ENCODE measurements at places on chromosomes 3 and 15.

DNA sequence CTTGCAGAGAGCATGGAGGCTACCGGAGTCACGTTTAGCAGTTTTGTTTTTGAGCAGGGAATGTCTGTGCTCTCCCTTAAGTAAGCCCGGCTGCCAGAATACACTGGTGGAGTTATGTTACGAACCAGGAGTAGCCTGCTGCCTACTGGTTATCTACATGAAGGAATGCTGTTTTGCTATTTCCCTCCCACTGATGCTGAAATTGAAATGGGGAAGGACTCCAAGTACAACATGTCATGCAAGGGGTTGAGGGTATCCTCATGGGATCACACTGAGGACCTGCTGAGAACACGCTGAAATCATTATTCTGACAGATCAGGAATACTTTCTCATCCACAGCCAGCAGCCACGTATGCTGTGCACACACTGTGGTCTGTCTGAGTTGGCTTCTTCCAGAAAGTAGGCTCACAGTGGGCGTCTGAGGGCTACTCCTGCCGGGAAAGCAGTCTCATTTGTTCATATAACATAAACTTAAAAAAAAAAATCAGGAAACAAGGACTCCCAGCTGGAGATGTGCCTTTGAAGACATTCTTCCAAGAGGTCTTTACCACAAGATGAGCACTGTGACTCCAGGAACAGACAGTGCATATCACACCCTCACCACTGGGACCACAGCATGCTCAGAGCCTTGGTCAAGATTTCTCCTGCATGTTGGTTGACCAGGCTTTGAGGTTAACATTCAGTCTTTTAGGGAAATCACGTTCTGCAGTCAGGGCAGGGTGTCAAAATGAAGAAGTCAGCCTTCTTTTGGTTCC, 300.4 kb upstream of the RASGRP1 start:
- DNase-seq, result no peak

DNA sequence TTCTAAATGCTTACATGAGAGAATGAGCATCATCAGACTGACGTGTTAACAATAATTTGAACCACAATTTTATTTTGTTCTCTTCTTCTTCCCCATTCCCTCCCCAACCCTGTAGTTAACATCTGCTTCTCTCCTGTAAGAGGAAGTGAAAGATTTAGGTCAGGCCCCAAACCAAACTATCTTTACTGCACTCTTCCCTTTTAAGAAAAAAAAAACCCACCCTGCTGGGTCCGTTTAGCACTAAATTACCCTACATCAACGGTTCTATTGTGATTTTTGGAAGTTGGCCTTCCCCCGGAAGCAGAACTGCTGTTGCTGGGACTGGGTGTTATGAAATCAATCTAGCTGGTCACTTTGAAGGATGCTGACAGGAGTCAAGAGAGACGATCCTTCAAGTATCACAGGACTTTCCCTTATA, 49.4 kb downstream of the NFKBIZ start:
- DNase-seq, result no peak

- no peak for DNase-seq
These were observed 96.1 kb downstream of the OPA1 start for GRCh38 chr3:193688834-193689714.

GRCh38 chr3:154224366-154224765, 99.9 kb downstream of the DHX36 start:
- no peak for DNase-seq

DNA sequence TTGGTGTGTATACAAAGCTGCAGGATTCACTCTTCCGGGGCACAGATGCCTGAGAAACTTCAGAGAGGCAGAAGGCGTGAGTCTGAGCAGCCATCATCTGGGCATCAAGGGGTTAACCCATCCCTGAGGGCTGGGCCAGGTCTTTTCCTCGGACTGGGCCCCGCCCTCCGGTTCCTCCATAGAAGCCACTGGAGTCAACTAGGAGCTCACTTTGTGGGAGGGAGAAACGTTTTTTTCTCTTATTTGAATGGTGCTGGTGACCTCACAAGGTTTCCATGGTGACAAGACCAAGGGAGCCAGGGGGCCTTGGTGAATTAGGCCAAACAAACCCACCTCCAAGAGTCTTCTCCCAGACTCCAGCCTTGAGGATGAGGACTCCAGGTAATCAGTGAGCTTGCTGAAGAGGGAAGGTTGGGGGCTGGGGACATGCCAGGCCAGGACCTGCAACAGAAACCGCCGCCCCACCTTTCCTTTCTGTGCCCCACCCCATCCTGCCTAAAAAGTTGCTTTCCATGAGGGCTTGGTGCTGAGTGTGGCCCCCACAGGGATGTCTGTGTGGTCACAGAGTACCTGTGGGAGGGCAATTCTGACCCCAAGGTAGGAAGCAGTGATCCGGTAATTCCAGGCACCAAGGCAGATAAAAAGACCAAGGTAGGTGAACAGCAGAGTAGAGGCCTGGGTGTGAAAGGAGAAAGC, 14.8 kb upstream of the INSYN1 start:
- DNase-seq, result no peak

DNA sequence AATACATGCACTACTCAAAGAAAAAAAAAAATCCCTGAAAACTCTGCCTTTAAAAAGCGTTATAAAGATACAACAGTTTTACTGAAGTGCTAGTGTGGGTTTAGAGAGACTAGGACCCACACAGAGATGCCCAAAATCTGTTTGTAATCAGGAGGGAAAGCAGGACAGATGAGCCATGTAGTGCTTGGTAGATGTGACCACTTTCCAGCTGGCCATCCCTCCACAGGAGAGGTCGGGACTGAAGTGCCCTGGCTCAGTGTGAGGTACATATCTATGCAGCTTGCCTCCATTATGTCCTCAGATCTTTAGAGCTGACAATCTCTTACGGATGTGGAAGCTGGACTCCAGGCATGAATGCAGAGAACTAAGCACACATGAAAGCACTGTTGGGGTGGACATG, 57.5 kb upstream of the NANOGP8 start:
- no peak for DNase-seq

DNA sequence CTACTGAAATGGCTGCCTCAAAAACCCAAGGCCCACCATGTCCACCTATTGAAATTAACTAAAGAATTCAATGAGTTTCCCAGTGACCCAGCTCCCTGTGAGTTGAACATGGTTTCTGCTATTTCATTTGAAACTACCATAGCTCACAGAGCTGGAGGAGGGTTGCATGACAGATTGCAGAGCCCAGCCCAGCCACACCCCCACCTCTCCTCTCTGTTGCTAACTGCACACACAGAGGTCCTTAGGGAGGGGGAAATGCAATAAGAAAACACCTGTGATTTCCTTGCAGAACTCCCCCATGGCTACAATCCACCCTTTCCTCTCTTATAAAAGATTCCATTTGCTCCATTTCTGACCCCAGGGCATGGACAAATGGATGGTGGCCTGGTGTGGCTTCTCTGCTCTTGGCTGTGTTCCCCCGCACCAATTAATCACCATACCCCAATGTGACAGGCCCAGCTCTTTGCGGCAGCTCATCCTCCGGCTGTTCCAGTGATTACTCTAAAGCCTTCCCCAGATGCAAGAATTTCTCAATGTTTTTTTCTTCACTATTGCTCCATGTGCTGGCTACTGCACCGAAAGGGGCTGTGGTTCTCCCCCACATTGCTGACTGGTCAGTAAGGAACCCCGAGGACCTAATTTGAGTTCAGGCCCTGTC, 208.4 kb upstream of the KBTBD8 start:
- DNase-seq, result no peak

GRCh38 chr3:170037463-170038433, at the start of gene GPR160:
Gene GPR160 (plus strand): TSS chr3:170037995. CDS start chr3:170083973, 45,978 bp downstream.
- DNase-seq, result peak; percentile 89

DNA sequence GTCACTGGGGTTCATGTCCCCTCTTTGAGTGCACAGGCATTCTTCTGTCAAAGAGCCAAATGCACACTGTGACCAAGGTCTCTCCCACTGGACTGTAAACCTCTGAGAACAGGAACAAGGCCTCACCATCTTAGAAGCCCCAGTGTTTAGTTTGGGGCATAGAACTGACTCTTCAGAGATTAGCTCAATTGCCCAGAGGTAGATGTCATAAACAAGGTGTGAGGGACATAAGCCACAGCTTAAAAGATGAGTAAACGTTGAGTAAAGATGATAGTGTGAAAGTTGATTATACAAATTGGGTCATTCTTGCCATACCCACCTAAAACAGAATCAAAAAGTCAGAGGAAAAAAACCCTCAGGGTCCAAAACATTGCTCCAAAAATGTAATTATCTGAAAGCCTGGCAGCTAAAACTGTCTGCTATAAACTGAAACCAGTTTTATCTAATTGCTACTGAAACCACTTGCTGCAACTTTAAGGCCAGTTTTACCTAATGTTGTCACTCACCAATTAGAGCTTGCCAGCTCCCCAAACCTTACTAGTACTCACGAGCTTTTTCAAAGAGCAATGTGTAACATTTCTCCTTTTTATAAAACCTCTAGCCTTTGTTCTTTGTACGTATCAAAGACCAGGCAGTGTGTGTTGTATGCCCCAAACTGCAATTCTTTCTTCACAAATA, 415.2 kb downstream of the RAP2B start:
- no peak for DNase-seq

DNA sequence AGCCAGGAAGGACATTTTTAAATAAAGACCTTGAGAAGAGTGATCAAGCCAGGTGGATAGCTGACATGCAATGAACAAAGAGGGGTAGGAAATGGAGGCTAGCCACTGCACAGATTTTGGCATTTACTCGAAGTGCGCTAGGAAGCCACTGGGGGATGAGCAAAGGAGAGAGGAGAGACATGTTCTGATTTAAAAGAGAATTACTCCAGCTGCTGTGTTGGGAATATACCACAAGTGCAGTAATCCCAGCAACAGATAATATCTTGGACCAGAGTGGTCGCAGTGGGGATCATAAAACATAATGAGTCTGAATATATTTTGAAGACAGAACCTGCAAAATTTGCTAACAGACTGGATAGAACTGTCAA, 19.9 kb downstream of the KPNA4 start:
- DNase-seq, result no peak

GRCh38 chr3:85180-85579, 111.4 kb upstream of the CHL1 start:
- DNase-seq, result no peak

DNA sequence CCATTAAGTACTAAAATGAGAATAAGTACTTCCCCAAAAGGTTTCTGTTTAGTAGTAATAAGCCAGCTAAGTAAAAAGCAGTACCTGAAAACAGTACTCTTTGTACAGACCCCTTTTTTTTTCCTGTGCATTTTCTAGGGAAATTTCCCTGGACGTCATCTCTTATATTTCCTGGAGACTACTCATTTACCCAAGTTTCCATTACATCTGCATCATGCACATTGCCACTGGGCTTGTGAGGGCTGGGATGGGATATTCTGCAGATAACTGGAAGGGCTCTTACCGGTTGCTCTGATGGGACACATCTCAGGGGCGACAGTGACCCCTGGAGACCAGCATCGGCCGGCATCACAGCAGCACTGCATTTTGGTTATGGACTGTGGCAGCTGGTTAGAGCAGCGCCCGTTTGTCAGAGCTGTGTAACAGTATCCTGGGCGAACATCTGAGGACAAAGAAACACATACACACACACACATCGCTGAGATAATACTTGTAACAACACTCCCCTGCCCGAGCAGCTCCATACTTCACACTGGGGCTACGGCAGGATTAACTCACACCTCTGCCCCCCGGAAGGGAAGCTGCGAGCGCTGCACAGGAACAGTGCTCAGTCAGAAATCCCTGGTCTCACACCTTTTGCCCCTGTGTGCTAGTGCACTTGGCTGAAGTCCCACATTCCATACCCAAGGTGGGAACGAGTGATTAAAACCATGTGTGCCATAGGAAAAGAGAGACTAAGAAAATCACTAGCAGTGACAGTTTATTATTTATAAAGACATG, 124.9 kb downstream of the FBN1 start:
- no peak for DNase-seq

GRCh38 chr3:48599077-48599501, 4.0 kb upstream of the COL7A1 start:
- DNase-seq, result no peak

- DNase-seq, result no peak
These were observed 261.6 kb downstream of the CD47 start for GRCh38 chr3:107829185-107829584.

GRCh38 chr3:14406766-14407165, 4.4 kb downstream of the SLC6A6 start:
- no peak for DNase-seq

DNA sequence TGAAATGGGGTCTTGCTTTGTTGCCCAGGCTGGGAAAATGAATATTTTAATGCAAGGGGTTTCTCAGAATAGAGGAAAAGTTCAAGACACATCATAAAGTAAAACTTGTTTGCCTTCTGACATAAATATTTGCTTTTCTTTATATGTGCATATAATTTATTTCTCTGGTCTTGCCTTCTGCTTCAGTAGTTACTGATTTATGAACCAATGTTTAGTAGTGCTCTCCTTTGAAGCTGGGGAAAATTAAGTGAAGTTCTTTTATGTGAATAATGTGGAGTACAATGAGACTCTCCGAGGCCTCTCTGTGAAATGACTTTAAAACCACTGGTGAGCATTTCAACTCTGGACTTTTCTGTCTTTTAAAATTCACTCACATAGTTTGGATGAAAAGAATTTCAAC, 55.6 kb downstream of the MAGI1 start:
- no peak for DNase-seq

DNA sequence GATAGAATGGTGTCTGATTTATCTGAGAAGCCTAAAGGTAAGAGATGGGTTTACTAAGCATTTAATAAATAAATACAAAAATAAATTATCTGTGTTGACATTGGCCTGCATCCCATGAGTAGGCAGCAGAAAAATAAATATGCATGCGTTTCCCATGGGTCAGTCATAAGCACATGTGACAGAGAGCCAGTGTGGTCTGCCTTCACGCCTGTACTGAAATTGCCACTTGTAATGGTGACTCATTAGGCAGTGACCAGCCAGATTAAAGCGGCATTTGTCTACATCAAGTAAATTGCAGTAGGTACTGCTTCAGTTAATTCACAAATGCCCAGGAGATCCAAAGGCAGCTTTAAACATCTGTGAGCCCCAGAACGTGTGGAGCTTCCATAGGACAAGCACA, 399.6 kb downstream of the NAALADL2 start:
- no peak for DNase-seq

DNA sequence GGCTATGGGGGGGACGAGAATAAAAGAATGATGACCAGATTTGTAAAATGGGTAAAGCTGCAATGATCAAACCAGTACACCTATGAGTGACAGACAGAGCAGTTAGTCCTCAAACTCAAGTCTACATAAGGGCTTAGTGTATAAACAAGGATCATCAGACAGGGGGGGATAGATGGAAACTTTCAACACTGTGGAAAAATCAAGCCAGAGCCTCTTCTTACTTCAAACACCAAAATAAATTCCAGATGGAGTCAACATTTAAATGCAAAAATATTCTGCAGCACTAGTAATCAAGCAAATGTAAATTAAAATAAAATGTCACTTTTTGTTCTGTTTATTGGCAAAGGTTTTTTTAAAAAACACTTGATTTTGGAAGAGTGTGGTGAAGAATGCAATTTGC, 205.9 kb upstream of the RGMA start:
- DNase-seq, result no peak

DNA sequence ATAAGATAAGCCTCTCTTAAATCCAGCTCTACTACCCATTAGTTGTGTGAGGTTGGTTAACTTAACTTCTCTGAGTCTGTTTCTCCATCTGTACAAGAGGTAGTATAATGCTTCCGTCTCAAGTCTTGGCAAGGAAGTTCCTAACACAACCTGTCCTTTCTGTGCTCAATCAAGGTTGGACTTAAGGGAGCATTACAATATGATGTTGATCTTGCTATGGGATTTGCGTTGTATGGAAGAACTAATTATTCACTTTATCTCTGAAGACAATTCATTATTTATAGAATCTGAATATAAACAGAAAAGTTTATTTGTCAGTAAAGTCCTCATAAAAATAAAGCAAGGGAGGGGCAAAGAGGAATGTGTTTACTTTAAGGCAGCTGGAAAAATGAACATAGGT, 18.9 kb upstream of the SPTSSB start:
- DNase-seq, result no peak
